ENCODE measurements at places on chromosomes 2 and 18. TPM values are rescaled to one million over a fixed set of nuclear protein-coding genes. Genes with fewer than 3 reads are reported as not detected.

GRCh38 chr2:160355080-160355479 lies 138.5 kb downstream of the RBMS1 start:
- DNase-seq, result no peak
- no peak overlapping the region for H3K4me3 ChIP-seq
- H3K36me3 ChIP-seq, result peaks cover 19% of the 10 kb centered on the region
- no peaks in the 10 kb centered on the region for H3K27me3 ChIP-seq

The IL1RL1 gene
- not detected for total RNA-seq

GRCh38 chr2:80112790-80113189 lies 191.8 kb downstream of the LRRTM1 start:
- H3K4me3 ChIP-seq, result no peak overlapping the region
- no peaks in the 10 kb centered on the region for H3K27me3 ChIP-seq
- no peak overlapping the region for H3K27ac ChIP-seq
- H3K36me3 ChIP-seq, result no peaks in the 10 kb centered on the region
- DNase-seq, result no peak

DNA sequence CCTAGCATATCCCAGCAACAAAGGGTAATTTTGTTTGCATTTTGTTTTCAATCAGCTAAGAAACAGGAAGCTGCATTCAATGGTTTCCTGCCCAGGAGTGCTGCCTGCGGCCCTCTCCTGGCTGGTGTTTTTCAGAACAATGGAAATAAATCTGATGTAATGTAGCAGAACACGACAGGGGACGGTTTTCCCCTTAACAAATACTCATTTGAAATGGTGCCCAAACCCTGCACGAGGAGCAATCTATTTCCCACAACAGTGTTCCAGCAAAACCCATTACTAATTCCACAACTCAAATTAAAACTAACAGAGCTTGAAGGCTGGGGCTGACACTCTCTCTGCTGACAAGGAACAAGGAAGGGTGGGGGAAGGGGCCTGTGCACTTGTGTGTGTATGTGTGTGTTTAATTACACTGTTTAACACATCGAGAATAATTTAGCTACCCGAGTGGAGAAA lies 8.7 kb downstream of the CAPN13 start:
- H3K4me3 ChIP-seq, result no peak overlapping the region
- DNase-seq, result no peak
- H3K27ac ChIP-seq, result no peak overlapping the region
- H3K4me1 ChIP-seq, result peaks cover 7% of the 10 kb centered on the region

DNA sequence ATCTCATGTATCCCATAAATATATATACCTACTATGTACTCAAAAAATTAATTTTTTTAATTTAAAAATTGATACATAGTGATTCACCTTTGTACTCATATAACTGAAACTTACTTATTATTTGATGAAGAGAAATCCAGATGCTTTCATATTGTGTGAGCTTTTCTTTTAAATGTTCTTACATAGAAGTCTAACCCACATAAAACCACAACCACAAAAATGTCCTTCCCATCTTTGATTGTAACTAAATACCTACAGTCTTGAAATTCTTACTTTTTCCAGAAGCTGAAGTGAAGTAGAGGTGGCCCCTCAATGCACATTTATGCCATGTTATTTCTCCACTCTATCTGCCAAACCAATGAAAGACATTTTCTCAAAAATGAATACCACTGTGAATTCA lies 117.9 kb upstream of the COL5A2 start:
- H3K27me3 ChIP-seq, result no peaks in the 10 kb centered on the region
- DNase-seq, result no peak
- no peak overlapping the region for H3K4me3 ChIP-seq
- no peaks in the 10 kb centered on the region for H3K36me3 ChIP-seq

DNA sequence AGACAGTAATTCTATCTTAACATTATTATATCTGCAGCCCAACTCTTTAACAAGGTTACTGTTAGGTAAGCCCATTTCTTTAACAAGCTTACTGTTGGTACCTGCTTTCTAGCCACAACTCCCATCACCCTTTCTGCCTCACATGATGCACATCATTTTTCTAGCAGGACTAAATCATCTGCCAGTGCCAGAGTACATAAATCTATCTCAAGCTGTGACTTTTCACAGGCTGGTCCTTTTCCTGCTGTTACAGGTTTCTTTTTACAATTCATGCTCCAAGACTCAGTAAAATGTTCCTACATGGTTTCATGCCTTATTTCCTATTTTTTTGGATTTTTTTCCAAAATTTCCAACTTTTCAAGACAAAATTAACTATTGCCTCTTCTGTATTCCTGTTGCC lies 30.4 kb upstream of the ZC3H15 start:
- DNase-seq, result no peak
- no peaks in the 10 kb centered on the region for H3K27me3 ChIP-seq
- peaks cover 3% of the 10 kb centered on the region for H3K4me1 ChIP-seq
- no peak overlapping the region for H3K27ac ChIP-seq
- no peaks in the 10 kb centered on the region for H3K36me3 ChIP-seq

- DNase-seq, result no peak
- no peak overlapping the region for H3K4me3 ChIP-seq
- no peak overlapping the region for H3K27ac ChIP-seq
- H3K36me3 ChIP-seq, result no peaks in the 10 kb centered on the region
- H3K4me1 ChIP-seq, result no peaks in the 10 kb centered on the region
These were observed 18.2 kb upstream of the MBOAT2 start for GRCh38 chr2:9021563-9022211.

DNA sequence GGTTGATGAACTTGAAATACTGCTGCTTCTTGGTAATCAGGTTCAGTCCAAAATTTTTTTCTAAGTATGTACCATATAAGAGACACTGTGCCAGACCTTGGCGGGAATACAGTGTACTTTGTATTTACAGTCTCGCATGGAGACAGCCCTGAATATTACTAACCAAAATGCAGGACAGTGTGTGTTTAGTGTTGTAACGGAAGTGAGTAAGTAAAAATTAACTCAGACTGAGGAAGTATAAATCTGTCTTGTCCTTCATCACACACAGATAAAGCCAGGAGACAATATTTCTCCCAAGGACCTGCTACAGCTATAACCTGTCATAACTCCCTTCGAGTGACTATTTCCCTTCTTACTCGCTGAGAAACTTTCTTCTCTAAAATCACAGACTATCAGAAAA lies 76.9 kb downstream of the ACTR3 start:
- no peaks in the 10 kb centered on the region for H3K4me1 ChIP-seq
- H3K27me3 ChIP-seq, result no peaks in the 10 kb centered on the region
- H3K27ac ChIP-seq, result no peak overlapping the region
- H3K4me3 ChIP-seq, result no peak overlapping the region

DNA sequence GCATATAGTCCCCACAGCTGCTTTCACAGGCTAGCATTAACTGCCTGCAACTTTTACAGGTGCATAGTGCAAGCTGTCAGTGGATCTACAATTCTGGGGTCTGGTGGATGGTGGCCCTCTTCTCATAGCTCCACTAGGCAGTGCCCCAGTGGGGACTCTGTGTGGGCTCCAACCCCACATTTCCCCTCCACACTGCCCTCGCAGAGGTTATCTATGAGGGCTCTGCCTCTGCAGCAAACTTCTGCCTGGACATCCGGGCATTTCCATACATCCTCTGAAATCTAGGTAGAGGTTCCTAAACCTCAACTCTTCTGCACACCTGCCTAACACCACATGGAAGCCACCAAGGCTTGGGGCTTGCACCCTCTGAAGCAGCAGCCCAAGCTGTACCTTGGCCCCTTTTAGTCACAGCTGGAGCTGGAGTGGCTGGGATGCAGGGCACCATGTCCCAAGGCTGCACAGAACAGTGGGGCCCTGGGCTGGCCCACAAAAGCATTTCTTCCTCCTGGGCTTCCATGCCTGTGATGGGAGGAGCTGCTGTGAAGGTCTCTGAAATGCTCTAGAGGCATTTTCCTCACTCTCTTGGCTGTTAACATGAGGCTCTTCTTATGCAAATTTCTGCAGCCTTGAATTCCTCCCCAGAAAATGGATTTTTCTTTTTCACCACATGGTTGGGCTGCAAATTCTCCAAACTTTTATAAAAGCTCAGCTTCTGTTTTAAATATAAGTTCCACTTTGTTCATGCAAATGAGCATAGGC lies 59.3 kb downstream of the KDM3A start:
- DNase-seq, result no peak
- no peak overlapping the region for H3K4me3 ChIP-seq
- H3K27me3 ChIP-seq, result no peaks in the 10 kb centered on the region
- H3K36me3 ChIP-seq, result peaks cover 81% of the 10 kb centered on the region
- H3K27ac ChIP-seq, result no peak overlapping the region
- H3K4me1 ChIP-seq, result no peaks in the 10 kb centered on the region

The DSG4 gene
- 0.17 TPM for total RNA-seq

DNA sequence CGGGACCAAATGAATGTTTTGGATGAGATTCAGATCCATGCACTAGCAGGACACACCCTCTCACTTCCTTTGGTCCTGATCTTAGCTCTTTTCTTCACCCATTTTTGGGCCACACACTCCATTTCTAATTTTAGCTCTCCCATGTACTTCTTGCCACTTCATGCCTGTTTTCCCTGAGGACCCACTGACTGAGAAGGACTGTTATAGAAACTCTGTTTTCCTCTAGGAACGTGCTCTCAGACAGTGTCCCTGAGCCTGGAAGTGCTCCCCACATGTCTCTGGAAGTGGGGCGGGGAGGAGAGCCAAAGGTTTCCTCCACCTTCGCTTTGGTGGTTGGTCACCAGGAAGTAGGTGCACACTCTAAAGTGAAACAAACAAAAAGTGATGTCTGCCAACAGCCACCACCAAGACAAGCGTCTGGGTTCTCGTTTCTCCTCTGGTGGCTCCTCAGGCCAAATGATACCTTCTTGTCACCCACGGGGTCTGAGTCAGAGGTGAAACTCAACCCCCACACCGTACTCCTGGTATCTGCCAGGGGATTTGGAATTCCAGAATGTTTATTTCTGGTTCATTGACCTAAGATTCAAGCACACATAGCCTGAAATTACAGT lies 74.7 kb downstream of the MERTK start:
- H3K27me3 ChIP-seq, result no peaks in the 10 kb centered on the region
- no peak for DNase-seq
- peaks cover 60% of the 10 kb centered on the region for H3K36me3 ChIP-seq
- no peak overlapping the region for H3K4me3 ChIP-seq

DNA sequence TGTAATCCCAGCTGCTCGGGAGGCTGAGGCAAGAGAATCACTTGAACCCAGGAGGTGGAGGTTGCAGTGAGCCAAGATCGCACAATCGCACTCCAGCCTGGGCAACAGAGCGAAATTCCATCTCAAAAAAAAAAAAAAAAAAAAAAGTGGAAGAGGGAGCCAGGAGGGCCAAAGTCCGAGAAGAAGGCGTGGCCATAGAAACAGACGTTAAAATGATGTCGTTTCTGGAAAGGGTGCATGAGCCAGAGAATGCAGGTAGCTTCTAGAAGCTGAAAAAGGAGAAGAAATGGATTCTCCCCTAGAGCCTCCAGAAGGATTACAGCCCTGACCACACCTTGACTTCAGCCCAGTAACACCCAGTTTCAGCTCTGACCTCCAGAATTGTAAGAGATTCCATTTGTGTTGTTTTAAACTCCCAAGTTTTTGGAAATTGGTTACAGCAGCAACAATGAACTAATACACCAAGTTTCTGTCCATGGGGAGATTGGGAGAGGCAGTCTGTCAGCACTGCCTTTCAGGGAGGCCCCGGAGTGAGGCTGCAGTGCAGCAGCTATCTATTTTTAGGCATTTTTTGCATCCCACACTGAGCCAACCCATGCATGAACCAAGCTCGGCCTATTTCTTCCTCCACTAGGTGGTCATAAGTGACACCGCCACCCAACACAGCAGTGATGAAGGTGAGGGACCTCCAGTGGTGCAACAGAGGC lies 14.2 kb upstream of the TRAF3IP1 start:
- H3K36me3 ChIP-seq, result no peaks in the 10 kb centered on the region
- no peaks in the 10 kb centered on the region for H3K4me1 ChIP-seq
- peaks cover 6% of the 10 kb centered on the region for H3K27me3 ChIP-seq

DNA sequence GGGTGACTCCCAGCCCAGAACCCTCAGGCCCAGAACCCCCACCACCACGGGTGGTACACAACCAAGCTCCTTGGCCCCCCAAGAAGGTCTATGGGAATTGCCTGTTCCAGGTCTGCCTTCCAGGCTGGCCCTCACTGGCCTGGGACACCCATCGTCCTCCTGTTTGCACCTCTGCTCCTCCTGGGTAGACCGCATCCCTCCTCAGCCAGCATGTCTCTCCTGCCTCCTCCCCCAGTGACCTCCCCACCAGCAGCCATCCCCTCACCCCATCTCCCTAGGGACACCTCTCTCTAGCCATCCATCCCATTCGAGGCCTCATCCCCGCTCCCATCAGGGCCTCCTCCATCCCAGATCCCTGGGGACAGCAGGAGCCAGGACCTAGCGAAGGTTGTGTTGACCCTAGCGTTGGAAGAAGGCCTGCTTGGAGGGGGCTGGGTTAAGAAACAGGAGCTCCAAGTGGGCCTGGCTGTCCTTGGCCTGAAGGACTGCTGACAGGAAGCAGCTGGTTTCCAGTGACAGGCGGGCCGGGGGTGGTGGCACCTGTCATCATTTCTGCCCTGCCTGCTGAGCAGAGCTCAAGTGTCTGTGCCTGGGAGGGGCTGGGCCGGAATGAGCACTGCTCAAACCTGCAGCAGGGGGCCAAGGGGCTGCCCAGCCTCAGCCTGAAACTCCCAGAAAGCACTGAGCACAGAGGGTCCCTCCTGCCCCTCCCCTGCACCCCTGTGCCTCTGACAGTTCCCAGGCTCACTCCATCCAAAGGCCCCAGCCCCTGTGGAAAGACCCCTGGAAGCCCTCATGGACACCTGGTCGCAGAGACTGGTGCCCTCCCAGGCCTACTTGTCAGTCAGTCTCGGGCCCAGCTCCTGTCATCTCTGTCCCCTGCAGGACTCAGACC lies 96.0 kb upstream of the OTOS start:
- H3K4me1 ChIP-seq, result peaks cover 5% of the 10 kb centered on the region
- no peaks in the 10 kb centered on the region for H3K36me3 ChIP-seq
- DNase-seq, result no peak
- no peak overlapping the region for H3K27ac ChIP-seq
- H3K27me3 ChIP-seq, result peaks cover 8% of the 10 kb centered on the region

- peak overlapping the region; percentile 2 for H3K4me3 ChIP-seq
- H3K4me1 ChIP-seq, result peaks cover 13% of the 10 kb centered on the region
- no peak for DNase-seq
These were observed 48.4 kb upstream of the DSG1 start for GRCh38 chr18:31269566-31269965.

DNA sequence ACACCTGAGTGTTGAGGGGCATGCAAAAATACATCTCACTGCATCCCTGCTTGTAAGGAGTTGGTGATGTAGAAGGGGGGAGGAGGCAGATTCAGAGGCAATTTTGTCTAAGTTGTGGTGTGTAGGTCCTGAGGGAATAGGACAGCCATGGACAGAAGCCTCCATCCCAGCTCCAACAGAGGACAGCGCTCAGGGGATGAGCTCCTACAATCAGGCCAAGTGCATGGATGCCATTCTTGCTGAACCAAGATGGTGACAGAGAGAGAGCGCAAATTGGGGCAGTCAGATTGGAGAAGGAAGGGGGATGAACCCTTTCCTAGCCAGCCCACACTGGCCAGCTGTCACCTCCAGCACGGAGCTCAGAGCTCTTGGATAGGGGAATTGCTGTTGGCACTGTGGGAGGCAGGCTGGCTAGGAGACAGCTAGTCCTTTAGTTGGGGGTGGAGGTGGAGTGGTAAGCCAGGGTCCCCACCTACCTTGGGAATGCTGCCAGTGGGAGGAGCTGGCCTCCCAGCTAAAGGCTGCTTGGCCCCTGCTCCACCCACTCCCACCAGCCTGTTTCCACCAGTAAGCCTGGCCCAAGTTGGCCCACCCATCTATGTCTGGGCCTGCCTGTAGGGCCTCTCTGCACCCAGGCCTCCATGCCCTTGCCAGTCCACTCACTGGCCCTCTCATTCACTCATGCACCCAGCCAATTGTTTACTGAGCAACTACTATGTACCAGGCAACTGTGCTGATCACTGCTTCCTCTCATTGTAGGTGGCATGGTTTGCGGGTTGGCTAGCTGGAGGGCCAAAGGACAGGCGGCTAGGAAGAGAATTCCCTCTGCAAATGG lies 2.5 kb upstream of the PER2 start:
- H3K27ac ChIP-seq, result peak overlapping the region; percentile 95
- peak overlapping the region; percentile 96 for H3K4me3 ChIP-seq
- H3K4me1 ChIP-seq, result peaks cover 33% of the 10 kb centered on the region
- H3K36me3 ChIP-seq, result no peaks in the 10 kb centered on the region
- peaks cover 11% of the 10 kb centered on the region for H3K27me3 ChIP-seq

Data from type B pancreatic cell (in vitro differentiated cells).